Activated CD8-positive, alpha-beta memory T cell treated with anti-CD3 and anti-CD28 coated beads for 4 hours (primary cell): ENCODE measurements at places on chromosomes 13 and 19.

- no peak for DNase-seq
These were observed 2.6 kb upstream of the UBE2S start for GRCh38 chr19:55410168-55410567.

DNA sequence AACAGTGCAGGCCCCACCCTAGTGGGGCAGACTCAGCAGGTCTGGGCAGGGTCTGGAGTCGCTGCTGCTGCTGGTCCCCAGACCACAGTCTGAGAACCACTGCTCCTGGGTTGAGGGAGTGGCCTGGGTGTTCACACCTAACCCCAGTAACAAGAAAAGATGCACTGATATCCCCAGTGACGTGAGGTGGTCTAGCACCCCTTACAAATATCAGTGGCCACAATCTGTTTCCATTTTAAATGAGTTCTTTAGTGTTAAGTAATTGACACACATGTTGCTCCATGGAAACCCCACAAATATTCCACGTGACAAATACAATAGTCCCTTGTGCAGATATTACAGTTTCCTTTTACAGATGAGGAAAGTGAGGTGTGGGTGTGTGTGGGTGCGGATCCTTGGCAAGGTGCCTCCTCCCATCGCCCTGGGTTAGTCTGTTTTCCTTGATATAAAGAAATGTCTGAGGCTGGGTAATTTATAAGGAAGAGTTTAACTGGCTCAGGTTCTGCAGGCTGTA lies 96.3 kb upstream of the GPR183 start:
- DNase-seq = no peak

- DNase-seq = peak; percentile 88
These were observed at the start of gene ZNF132 for GRCh38 chr19:58439576-58440554. Gene ZNF132, minus strand, starts transcription at chr19:58440153. Its CDS starts 332 bp downstream, at chr19:58439821.

GRCh38 chr13:24407844-24408243 lies 98.5 kb downstream of the C1QTNF9 start:
- DNase-seq = no peak

- DNase-seq = no peak
These were observed 12.8 kb upstream of the ADGRL1 start for GRCh38 chr19:14218620-14219330.

DNA sequence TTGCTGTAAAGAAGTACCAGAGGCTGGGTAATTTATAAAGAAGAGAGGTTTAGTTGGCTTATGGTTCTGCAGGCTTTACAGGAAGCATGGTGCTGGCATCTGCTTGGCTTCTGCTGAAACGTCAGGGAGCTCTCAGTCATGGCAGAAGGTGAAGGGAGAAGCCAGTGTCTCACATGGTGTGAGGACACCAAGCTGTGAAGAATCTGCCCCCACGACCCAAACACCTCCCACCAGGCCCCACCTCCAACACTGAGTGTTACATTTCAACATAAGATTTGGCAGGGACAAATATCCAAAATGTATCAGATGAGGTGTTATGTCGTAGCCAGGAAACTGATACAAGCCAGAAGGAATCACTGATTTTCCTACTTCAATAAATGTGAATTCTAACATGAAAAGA lies 136.5 kb downstream of the CYSLTR2 start:
- DNase-seq = no peak

GRCh38 chr13:26710166-26710565 lies 50.4 kb downstream of the GPR12 start:
- no peak for DNase-seq

- DNase-seq = no peak
These were observed 80.3 kb upstream of the ARHGEF7 start for GRCh38 chr13:111034811-111035210.

DNA sequence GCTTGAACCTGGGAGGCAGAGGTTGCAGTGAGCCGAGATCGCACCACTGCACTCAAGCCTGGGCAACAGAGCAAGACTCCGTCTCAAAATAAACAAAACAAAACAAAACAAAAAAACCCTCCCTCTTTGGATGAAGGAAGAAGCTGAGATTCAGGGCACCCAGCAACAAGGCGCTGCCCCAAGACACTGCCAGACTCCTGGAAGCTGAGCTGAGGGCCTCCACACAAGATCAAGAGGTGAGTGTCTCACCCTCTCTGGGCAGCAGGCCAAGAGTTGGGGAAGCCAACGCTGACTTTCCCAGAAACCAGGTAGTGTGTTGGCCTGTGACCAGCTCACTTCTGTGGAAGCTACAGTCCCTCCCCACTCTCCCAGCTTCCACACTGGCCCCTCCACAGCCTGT lies 3.7 kb upstream of the TYROBP start:
- DNase-seq = no peak

DNA sequence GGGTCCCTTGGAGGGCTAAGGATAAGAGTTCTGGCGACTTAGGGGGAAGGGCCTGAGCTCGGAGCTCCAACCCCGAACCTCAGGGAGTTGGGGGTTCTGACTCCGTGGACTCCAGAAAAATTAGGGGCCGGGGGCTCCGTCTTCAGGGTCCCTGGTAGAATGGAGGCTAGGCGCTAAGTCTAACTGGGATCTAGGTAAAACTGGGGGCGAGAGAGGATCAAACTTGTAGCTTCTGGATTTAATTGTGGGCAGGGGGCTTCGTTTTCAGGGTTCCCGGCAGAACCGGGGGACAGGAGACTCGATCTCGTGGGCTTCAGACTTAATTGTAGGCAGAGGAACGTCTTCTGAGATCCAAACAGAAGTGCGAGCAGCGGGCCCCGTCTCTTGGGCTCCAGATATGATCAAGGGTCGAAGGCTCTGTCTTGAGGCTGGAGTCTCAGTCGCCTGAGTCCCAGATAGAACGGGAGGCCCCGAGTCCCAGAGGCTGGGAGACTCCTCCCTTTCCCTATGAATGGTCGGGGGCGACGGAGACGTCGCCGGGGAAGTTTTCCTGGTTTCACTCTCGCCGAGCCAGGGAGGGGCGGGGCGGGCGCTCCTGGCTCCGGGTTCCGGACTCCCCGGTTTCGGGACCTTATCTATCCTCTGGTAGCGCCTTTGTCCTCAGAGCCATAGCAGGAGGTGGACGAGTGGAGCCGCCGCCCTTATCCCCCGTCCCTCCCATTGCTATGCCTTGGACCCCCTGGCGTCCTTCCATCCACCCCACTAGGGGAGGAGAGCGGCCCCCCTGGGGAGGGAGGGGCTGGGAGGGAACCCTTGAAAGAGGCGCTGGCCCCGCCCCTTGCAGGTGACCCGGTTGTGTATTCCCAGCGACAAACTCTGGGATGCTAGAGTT lies 1.3 kb downstream of the NECTIN2 start:
- no peak for DNase-seq

DNA sequence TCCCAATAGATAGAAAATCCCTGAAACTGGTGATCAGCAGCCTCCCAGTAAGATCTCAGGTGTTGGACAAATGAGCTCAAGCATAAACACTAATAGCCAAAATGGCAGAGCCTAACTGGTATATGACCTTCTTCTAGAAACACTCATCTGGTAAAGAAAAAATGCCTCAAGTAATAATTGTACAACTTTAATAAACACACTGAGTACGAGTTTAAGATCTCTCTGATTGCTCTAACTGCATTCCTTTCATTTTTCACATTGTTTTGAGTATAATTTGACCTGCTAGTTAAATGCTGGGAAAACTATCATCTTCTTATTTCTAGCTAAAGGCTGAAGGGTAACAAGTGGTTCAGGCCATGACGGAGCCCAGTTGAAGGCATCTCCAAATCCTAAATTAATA lies 2009.5 kb upstream of the PCDH20 start:
- no peak for DNase-seq

DNA sequence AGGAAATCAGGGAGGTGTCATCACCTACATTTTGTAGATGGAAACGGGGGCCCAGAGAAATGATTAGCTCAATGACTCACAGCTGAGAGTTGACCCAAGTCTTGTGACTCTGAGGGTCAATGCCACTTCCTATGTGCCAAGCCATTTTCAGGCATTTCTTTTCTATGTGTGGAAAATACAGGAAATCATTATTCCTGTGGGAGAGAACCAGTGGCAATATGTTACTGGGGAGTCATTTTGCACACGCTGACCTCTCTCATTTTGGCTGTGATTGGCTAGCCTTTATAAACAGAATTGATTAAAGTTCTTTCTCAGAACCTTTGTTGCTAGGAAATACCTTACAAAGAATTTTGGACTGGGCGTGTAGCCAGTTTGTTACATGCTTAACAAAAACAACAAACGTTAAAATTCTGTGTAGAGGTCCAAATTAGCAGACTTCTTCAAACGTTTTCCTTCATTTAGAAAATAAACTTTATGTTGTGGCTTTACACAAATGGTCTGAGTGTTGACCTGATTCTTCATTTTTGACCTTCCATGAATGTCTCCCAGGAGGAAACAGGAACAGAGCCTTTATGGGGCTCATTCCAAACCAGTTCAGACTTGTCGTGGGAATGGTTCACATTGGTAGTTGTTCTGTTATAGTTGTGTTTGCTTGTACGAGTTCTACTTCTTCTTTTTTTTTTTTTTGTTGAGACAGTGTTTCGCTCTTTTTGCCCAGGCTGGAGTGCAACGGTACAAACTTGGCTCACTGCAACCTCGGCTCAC lies 11.4 kb downstream of the PCCA start:
- no peak for DNase-seq

DNA sequence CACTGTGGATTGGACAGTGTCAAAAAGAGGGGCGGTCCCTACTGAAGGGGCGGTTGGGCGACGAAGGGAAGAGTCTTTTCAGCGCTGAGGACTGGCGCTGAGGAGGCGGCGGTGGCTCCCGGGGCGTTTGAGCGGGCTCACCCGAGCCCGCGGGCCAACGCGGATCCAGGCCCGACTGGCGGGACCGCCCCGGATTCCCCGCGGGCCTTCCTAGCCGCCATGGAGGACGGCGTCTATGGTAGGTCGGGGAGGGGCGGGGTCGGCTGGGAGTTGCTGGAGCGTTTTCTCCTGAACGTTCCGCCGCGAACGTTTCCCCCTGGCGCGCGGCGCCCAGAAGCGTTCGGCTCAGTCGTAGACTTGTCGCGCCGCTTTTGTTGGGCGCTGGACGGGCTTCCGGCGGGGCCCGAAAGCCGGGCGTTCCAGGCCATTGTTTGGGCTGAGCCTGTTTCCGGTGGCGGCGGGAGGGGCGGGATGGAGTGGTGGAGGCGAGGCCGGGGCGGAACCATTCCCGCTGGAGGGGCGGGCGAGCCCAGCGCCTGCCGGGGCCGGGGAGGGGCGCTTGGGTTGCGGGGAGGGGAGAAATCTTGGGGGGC lies at the start of gene CYTH2:
TSS of gene CYTH2 (plus strand) at position 81 of the 593 bp plus-strand sequence. CDS start at position 220, 139 bp downstream.
- DNase-seq = no peak

- DNase-seq = no peak
These were observed 37.0 kb downstream of the RUBCNL start for GRCh38 chr13:46350003-46350402.

DNA sequence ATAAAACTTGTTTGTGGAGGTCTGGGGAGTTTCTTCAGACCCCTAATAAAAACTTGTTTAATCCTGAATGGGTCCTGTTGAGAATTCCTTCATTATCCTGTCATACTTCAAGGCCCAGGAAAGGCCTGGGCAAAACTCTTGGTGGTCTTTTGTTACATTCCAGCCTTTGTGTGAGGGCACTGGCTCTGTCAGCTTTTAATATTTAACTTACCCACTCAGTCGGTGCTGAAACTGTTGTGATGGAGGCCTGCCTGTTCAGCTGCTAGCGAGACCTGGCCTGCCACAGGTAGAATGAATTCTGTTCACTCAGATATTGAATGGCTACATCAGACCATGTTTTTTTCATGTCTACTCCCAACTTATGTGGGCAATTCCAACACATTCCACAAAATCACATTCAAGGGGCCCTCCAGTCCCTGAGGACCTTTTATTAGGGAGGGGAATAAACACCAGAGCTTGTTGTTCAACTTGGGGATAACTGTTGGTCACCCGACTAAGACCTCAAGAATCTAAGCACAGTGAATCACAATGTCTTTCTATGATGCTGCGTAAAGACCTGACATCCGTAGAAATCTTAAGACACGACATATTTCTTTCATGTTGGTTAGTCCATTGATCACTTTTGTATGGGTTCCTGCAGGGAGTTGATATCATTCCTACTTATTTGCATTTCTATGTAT lies 12.5 kb downstream of the NLRP8 start:
- DNase-seq = no peak

DNA sequence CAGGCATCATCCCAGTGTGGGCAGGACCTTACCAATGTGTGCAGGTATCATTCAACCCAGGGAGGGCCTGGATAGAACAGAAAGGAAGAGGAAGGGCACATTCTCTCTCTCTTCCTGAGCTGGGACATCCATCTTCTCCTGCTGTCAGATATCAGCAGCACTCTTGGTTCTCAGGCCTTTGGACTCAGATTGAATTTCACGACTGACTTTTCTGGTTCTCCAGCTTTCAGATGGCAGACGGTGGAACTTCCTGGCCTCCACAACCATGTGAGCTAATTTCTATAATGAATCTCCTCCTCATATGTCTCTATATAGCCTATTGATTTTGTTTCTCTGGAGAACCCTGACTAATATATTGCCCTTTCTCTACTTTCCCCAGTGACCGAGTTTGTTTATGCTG lies 77.3 kb downstream of the OLFM4 start:
- no peak for DNase-seq

- no peak for DNase-seq
These were observed 16.6 kb upstream of the SLC25A30 start for GRCh38 chr13:45434556-45435371.

GRCh38 chr13:40961214-40961613 lies 57.9 kb downstream of the ELF1 start:
- no peak for DNase-seq

DNA sequence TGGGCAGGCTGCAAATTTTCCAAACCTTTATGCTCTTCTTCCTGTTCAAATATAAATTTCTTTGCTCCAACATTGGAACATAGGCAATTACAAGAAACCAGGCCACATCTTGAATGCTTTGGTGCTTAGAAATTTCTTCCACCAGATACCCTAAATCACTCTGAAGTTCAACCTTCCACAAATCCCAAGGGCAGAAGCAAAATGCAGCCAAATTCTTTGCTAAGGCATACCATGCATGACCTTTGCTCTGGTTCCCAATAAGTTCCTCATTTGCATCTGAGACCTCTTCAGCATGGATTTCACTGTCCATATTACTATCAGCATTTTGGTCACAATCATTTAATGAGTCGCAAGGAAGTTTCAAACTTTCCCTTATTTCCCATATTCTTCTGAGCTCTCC lies 130.9 kb downstream of the DIAPH3 start:
- DNase-seq = no peak

DNA sequence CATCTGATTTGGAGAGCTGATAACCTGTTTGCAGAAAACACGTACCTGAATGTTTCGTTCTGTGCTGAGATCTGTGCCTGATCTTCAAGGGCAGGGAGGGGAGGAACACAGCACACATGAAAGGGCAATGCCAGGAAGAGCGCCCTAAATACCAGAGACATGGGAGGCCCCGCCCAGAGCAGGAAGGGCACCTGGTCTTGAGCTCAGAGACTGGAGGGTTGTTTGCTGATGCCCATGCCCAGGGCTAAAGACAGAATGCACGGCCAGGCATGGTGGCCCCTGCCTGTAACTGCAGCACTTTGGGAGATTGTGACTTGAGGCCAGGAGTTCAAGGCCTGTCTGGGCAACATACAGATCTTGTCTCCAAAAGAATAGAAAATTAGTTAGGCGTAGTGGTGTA lies 183.2 kb downstream of the TUBA3C start:
- no peak for DNase-seq

- DNase-seq = no peak
These were observed 14.5 kb downstream of the ARHGEF7 start for GRCh38 chr13:111129465-111130115.

- no peak for DNase-seq
These were observed 21.6 kb upstream of the F2RL3 start for GRCh38 chr19:16867211-16867610.
